ENCODE measurements at places on chromosomes 7 and 10. TPM values are rescaled to one million over a fixed set of nuclear protein-coding genes. Genes with fewer than 3 reads are reported as not detected.

The CPA2 gene
- not detected for total RNA-seq

The TMEM130 gene
- total RNA-seq, result 0.11 TPM

The STEAP1B gene
- 23.6 TPM for total RNA-seq

The PDE1C gene
- total RNA-seq, result 0.12 TPM

The ITGB8 gene
- total RNA-seq, result 3.7 TPM

The FXYD4 gene
- total RNA-seq, result not detected

The ITGA8 gene
- 1.1 TPM for total RNA-seq

The OPN1SW gene
- not detected for total RNA-seq

The RBP3 gene
- not detected for total RNA-seq

The OR2A5 gene
- total RNA-seq, result not detected

The PSTK gene
- 4.0 TPM for total RNA-seq

The ASCC1 gene
- total RNA-seq, result 23.6 TPM
